ENCODE measurements at places on chromosomes 5 and 9.

- no peaks in the 10 kb centered on the region for H3K4me1 ChIP-seq
- H3K4me3 ChIP-seq: no peak overlapping the region
- no peaks in the 10 kb centered on the region for H3K27me3 ChIP-seq
- no peak overlapping the region for H3K27ac ChIP-seq
- H3K36me3 ChIP-seq: no peaks in the 10 kb centered on the region
Measured at GRCh38 chr5:17679597-17680203, 45.4 kb downstream of the TAF11L14 start.

- DNase-seq: no peak
- no peaks in the 10 kb centered on the region for H3K27me3 ChIP-seq
- H3K27ac ChIP-seq: no peak overlapping the region
- H3K36me3 ChIP-seq: no peaks in the 10 kb centered on the region
- no peaks in the 10 kb centered on the region for H3K4me1 ChIP-seq
- no peak overlapping the region for H3K4me3 ChIP-seq
Measured at GRCh38 chr5:19928562-19929421, 59.2 kb downstream of the CDH18 start.

DNA sequence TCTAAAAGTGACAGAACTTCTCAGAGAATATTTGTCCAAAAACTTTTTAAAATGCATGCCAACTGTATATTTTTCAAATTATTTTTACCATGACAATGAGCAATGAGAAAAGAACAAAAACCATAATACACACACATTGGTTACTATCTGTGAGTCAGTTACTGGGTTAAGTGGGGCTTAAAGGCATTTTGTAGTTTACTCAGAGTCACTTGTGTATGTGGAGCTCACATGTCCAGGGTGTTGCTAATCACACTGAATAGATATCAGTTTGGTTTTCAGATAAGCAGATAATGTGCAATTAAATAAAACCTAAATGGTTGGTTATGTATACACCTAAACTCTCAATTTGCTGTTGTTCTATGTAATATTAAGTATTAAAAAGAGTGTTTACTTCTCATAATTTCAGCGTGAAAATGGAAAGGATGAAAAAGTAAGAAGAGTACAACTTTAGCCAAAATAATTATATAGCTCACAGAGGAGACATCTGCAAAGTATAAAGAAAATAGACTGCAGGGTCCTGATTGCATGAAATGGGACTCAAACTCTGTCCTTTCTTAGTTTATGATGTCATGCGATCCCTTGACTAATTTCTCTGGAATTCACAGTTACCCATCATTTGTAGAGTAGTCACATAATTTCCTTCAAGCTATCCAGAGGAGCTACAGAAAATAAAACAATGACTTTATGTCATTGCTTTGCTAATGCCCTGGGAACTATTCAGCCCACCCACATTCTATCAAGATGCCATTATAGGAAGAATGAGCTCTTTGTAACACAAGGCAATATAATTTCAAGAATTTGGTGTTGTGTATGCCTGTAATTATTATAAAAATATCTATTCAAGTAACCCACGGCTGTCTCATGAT is 388.0 kb upstream of the ZNF608 start:
- no peaks in the 10 kb centered on the region for H3K36me3 ChIP-seq
- no peaks in the 10 kb centered on the region for H3K27me3 ChIP-seq
- no peak overlapping the region for H3K4me3 ChIP-seq
- no peak overlapping the region for H3K27ac ChIP-seq
- no peak for DNase-seq

DNA sequence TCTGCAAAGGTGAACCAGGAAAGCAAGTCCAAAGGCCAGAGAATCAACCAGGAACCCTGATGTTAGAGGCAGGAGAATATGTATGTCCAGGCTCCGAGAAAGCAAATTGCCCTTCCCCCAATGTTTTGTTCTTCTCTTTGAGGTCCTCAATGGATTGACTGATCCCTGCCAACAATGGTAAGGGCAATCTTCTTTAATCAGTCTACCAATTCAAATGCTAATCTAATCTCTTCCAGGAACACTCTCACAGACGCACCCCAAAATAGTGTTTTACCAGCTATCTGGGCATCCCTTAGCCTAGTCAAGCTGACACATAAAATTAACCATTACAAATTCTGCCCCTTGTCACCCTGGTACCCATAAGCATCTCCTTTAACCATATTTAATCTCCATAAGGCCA is 398.0 kb downstream of the RAB3C start:
- peaks cover 6% of the 10 kb centered on the region for H3K4me1 ChIP-seq
- peak overlapping the region; percentile 34 for H3K27ac ChIP-seq
- no peaks in the 10 kb centered on the region for H3K27me3 ChIP-seq
- peaks cover 57% of the 10 kb centered on the region for H3K36me3 ChIP-seq
- no peak for DNase-seq
- H3K4me3 ChIP-seq: no peak overlapping the region

GRCh38 chr9:113720495-113720894 is 155.6 kb upstream of the ZNF618 start:
- no peak overlapping the region for H3K27ac ChIP-seq
- H3K36me3 ChIP-seq: no peaks in the 10 kb centered on the region
- H3K27me3 ChIP-seq: peaks cover 5% of the 10 kb centered on the region

- no peaks in the 10 kb centered on the region for H3K36me3 ChIP-seq
- H3K27ac ChIP-seq: no peak overlapping the region
- H3K27me3 ChIP-seq: peaks cover 3% of the 10 kb centered on the region
- H3K4me3 ChIP-seq: no peak overlapping the region
Measured at GRCh38 chr5:100444961-100445360, 90.2 kb upstream of the FAM174A start.

GRCh38 chr5:170817195-170817594 is 33.7 kb downstream of the GABRP start:
- no peaks in the 10 kb centered on the region for H3K4me1 ChIP-seq
- H3K27me3 ChIP-seq: no peaks in the 10 kb centered on the region
- DNase-seq: no peak
- H3K36me3 ChIP-seq: no peaks in the 10 kb centered on the region
- no peak overlapping the region for H3K27ac ChIP-seq
- no peak overlapping the region for H3K4me3 ChIP-seq
